ENCODE measurements at places on chromosomes 7 and 10.

DNA sequence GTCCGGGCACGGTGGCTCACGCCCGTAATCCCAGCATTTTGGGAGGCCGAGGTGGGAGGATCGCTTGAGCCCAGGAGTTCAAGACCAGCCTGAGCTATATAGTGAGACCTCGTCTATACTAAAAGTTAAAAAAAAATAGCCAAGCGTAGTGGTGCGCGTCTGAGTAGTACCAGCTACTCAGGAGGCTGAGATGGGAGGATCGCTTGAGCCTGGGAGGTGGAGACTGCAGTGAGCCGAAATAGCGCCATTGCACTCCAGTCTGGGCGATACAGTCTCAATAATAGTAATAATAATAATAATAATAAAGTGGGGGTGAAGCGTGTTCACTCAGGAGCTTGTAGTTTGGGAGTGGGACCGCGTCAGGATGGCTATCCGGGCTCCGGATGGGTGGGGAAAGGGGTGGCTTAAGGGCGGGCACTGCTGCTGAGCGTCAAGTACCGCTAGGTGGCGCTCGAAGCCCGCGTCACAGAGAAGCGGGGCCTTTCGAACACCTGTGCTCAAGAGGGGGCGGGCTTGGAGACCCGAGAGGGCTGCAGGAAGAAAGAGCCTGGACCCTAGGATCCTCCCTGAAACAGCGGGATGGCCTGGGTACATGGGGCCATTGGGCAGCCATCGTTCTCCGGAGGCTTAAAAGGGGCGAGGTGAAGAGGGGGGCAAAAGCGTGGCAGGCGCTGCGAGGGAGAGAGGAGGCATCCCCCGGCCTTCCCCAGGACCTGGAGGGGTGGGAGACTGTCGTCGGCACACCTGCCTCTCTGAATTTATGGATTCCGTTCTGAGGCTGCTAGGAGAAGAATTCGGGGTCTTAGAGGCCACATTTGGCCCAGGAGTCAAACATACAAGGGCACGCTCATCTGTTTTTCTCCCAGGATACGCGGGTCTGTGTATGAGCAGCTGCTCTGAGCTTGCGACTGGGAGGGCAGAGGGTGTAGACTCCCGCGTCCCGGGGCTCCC, 14.5 kb downstream of the LBX1 start:
- peak; percentile 62 for DNase-seq

GRCh38 chr7:157388301-157388700, 51.5 kb downstream of the DNAJB6 start:
- no peak for DNase-seq

- DNase-seq = no peak
Measured at GRCh38 chr7:131625817-131626372, 69.5 kb upstream of the PODXL start.

GRCh38 chr10:117462424-117462792, 80.1 kb upstream of the EMX2 start:
- DNase-seq = no peak

DNA sequence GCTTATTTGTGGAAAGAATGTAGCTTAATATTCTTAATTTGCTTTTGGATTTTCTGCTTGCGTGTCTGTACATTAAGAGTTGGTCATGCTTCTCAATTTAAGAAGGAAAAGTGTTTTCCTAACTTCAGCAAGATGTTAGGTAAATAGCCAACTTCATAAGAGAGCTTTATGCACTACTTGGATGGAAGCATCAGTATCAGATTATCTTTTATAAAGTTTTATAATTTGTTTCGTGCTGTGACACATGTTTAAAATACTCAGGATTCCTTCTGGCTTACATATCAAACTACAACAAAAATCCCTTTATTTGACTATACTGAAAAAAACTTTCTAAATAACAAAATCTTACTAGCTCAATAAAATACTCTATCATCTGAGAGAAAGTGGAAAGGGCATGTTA, 34.8 kb upstream of the AGR2 start:
- DNase-seq = no peak

GRCh38 chr7:87448388-87448787, 27.1 kb downstream of the ABCB4 start:
- no peak for DNase-seq

GRCh38 chr7:7795630-7796121, 77.3 kb upstream of the RPA3 start:
- DNase-seq = no peak
